ENCODE measurements at places on chromosomes 13 and 19.

DNA sequence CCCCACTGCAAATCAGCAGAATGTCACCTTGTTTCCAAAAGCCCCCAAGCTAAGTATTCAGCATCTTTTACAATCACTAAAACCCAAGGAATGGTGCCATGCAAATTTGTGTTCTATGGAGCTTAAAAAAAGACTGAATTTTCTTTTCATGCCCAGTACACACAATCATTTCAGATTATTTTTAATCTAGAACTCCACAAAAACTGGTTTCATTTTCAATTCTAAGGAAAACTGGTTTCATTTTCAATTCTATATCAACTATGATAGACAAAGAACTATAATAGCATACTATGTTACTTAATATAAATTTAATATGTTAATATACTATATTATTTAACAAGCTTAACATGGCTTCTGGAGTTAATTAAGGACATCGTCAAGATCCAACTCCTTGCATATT, 88.4 kb upstream of the DOCK9 start:
- DNase-seq = no peak

DNA sequence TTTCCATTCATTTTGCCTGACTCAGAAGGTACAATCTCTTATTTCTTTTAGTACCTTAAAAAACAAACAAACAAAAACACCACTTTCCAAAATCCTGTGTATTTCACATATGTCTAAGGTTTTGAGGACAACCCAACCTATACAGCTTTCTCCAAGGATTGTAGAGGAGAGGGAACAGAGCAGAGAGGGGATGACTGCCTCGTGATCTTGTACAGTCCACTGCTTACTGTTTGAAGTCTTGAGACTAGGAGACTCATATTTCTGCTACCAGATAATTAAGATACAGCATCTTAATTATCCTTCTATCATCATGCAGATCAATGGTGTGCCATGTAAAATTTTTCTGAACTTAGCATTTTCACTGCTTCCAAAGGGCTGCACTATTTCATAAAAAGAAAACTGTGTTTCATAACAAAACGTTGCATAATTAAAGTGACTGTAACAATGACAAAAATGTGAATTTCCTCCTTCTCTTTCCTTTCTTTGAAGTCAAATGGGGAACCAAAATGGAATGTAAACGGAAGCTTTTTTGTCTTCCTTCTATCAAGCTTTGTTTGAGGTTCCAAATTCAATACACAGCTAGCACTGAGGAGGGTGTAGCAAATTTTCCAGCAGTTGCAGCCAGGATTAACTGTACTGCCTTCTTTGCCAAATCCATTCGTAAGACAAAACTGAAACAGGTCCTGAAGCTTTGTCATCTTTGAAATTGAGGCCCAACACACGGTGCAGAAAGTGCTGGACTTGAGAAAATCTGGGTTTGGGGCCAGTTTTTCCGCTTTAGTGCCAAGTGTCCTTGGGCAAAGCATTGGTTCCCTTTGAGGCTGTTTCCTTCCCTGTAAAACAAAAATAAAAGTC, 34.9 kb upstream of the RCBTB2 start:
- DNase-seq = no peak

- no peak for DNase-seq
Observed at GRCh38 chr13:98108341-98108740, 34.6 kb upstream of the FARP1 start.

DNA sequence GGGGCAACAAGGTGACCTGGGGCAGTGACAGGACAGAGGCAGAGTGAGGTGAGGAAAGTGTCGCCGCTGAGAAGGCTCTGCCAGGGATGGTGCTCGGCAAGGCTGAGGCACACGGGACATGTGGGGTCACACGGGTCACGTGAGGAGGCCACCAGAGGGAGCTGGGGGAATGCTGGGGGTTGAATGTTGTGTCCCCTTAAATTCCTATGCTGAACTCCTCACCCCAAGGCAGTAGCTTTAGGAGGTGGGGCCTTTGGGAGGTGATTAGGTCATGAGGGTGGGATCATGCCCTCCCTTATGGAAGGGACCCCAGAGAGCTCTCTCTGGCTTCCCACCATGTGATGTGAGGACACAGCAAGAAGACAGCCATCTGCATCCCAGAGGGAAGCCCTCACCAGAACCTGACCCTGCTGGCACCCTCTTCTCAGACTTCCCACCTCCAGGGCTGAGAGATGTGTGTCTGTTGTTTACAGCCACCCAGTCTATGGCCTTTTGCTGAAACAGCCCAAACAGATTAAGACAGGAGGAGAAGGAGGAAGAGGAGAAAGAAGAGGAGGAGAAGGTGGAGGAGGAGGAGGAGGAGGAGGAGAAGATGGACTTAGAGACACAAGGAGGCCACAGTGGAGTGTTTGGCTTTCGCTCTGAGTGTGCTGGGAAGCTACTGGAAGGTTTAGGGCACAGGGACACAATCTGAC, 35.4 kb downstream of the RFX2 start:
- DNase-seq = no peak

GRCh38 chr19:40756502-40757110, 5.6 kb downstream of the SNRPA start:
- DNase-seq = no peak

- DNase-seq = peak; percentile 3
Observed at GRCh38 chr13:39148513-39148961, 110.3 kb downstream of the NHLRC3 start.

GRCh38 chr13:78420814-78421213, 182.5 kb downstream of the POU4F1 start:
- DNase-seq = no peak

GRCh38 chr19:10864538-10864899, 6.8 kb upstream of the CARM1 start:
- peak; percentile 59 for DNase-seq

- no peak for DNase-seq
Observed at GRCh38 chr13:82947191-82947621, 935.1 kb downstream of the SLITRK1 start.

GRCh38 chr13:28679628-28680027, 20.7 kb downstream of the POMP start:
- DNase-seq = no peak

- DNase-seq = no peak
Observed at GRCh38 chr13:89750371-89750770, 1597.1 kb upstream of the MIR17HG start.

DNA sequence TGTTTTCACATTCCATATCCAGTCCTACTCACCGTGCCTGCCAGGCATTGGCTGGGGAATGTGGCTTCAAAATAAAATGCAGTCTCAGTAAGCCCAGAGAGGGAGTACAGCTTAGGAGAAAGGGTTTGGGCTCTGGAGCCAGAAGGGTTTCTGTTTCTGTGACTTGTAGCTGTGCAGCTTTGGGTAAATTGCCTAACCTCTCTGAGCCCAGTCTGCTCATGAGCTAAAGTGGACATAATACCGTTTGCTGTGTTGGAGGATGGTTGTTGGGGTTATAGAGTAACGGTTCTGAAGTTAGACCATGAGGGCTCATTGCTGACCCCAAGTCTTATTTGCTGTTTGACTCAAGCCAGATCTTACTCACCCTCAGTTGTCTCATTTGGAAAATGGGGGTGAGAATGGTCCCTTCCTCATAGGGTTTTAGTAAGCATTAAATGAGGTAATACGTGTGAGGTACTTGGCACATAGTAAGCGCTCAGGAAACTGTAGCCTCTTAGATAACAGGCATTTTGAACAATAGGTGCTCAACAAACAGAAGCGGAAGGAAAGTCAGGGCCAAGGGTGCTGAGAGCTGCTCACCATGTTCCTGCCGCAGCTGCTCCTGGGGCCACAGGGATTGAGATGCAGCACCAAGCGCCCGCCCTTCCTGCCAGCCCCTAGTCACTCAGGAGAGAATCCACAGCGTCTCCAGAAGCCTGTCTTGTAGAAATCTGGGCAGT, 45.5 kb downstream of the C13orf42 start:
- DNase-seq = no peak

DNA sequence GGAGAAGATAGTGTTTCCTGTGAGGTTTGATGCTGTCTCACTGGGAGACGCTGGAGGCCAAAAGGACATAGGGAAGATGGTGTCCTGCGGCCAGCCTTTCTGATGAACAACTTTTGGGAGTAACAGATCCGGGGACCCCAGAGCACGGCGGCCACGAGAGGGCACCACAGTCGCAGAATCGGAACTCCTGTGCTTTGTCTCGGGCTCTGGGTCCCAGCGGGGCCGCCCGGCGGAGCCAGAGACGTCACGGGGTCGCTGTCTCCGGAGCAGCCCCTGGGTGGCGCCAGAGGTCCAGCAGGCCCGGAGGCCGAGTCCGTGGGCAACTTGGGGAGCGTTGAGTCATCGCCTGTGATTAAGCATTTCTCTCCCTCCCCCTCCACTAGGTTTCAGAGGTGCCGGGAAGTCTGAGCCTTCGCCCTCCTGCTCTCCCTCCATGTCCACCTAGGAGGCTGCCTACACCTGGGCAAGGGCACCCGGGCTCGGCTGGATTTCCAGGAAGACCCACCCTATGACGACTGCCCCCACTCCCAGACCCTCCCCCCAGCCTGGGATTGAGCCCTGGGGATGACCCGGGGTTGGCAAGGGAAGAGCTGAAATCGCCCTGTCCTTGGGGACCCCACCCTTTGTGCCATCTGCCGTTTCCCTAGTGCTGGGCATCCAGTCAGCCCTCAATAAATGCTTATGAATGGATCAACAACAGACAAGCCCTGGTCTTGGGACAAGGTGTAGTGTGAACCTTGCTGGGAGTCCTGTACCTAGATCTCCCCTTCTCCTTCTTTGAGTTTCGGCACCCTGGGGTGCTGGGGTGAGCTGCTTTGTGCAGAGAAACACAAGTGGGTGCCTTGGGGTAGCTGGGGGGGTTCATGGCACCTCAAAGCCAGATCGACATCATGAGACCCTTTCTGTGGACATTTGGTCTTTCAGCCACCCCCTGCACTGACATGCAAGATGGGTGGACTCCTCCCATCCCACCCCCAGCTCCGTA, 3.4 kb downstream of the NANOS3 start:
- peak; percentile 99 for DNase-seq

- DNase-seq = no peak
Observed at GRCh38 chr13:28470296-28470695, 24.6 kb downstream of the FLT1 start.

- DNase-seq = peak; percentile 85
Observed at GRCh38 chr13:99297331-99297730, 9.9 kb downstream of the GPR183 start.

GRCh38 chr19:31269425-31270127, 79.7 kb downstream of the TSHZ3 start:
- DNase-seq = no peak

GRCh38 chr13:102470283-102470917, 68.6 kb upstream of the FGF14 start:
- peak; percentile 73 for DNase-seq

- peak; percentile 58 for DNase-seq
Observed at GRCh38 chr19:19224852-19225494, 13.2 kb downstream of the NCAN start.

DNA sequence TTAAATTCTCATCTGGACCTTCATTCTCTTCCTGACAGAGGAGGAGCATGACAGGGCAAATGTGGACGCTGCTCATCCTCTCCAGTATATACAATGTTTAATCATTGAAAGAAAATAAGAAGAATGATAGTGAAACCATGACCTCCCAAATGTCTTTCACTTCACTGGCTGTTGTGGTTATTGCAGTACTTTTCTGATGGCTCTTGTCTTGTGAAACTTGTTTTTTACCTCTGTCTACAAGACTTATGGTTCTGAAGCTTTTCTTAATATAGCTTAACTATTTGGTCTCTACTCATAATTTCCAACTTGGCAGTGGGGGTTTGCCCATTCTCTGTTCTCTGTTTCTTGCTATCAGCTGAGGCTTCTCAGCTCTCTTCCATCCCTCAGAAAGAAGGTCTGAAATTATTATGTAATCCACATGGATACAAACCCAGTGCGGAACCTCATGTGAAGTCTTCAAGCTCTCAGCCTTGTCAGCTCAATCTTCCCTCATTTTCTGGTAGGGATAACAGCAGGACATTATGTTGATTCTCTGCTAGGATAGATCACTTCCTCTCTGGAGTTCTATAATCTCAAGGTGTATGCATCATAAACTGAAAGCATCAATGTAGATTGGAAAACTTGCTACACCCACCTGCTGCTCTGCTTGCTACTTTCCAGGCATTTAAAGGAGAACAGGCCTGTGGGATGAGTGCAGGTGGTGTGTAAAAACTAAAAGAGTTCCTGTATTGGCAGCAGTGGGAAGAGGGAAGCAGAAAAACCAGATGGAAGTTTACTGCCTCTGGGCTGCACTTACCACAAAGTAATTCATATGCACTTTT, 250.3 kb upstream of the HTR2A start:
- DNase-seq = no peak

DNA sequence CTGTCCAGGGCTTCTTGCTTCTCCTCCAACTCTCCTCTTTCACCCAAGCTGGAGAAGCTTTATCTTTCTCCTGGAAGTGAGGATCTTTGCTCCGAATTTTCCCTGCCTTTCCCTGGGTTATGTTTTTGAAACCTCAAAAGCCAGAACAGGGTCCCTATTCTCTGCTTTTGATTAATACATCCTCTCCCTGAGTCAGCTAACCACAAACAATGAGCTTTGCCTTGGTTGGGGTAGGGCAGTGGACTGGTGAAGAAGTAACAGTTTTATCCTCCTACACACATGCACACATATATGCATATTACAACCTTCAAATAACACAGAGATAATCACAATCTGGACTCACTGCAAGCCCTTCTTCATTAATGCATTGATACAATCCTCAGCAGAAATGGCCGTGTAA, 44.6 kb downstream of the DLEU7 start:
- no peak for DNase-seq

GRCh38 chr13:106151056-106151699, 384.3 kb downstream of the EFNB2 start:
- DNase-seq = no peak

DNA sequence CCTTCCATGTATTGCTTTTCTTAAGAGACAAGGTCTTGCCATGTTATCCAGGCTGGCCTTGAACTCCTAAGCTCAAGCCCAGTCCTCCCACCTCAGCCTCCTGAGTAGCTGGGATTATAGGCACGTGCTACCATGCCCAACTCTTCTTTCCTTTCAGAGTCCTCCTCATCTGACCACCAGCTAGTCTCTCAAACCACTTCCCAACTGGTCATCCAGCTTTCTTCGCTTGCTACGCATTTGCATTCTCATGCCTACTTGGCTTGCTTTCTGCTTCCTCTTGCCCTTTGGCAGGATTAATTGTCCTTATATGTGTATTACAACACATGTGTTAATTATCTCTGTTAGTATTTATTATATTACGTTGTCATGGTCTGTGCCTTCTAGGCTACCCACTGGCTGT, 6.3 kb downstream of the GPR18 start:
- no peak for DNase-seq

DNA sequence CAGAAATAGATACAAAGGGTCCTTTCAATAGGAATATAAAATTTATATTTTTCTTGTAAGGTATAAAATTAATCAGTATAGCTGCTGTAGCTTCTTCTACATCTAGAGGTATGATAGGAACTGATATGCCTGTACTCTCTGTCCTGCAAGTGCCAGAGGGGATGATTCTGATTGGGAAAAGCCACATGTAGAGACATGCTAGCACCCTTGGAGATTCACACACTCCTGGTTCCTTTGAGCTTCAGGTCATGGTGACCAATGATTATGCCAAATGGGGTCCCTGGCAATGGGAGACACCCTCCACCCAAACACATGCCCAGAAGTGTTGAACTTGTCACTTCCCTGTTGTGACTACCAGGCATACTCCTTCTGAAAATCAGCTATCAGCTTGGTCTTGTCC, 14.7 kb upstream of the METTL21C start:
- no peak for DNase-seq

GRCh38 chr13:98215508-98215907, 38.4 kb upstream of the RNF113B start:
- DNase-seq = no peak

Data from T-helper 2 cell (primary cell).